Omental fat pad (tissue), 4 donors: ENCODE measurements at places on chromosomes 3 and 15.

DNA sequence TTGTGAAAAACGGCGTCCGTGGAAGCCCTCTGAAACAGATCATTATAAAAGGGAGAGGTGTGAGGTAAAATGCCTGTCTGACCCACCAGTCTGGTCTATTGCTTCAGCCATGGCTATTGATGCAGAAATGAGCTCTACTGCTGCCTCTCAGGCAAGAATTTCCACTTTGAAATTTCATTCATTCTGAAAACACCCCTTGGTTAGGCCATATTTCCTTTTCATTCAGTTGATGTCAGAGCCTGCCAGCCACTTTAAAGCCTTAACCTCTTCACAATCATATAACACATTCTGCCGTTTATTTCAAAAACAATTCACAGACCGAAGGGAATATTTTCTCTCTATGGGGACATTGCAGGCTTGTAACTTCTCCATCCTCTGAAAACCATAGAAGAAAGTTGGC, 71.9 kb downstream of the FOXB1 start:
- no peak for DNase-seq

DNA sequence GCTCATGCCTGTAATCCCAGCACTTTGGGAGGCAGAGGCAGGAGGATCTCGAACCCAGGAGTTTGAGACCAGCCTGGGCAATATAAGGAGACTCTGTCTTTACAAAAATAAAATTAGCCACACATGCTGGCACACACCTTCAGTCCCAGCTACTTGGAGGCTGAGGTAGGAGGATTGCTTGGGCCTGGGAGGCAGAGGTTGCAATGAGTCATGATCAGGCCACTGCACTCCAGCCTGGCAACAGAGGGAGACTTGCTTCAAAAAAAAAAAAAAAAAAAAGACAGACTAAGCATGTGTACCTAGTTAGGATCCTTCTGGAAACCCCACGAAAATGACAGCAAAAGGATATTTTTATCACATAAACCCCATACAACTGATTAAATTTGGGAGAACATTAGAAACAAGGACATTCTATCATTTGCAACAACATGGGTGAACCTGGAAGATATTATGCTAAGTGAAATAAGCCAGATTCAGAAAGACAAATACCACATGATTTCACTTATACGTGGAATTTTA, 44.9 kb downstream of the METTL6 start:
- DNase-seq: no peak

DNA sequence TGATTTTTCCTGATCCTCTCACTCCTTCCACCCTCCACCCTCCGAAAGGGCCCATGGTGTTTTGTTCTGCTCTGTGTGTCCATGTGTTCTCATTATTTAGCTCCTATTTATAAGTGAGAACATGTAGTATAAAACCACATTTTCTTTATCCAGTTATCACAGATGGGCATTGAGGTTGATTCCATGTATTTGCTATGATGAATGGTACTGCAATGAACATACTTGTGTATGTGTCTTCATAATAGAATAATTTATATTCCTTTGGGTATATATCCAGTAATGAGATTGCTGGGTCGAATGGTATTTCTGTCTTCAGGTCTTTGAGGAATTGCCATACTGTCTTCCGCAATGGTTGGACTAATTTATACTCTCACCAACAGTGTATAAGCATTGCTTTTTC, 126.0 kb downstream of the IMPG2 start:
- no peak for DNase-seq

GRCh38 chr3:62094461-62094860, 278.9 kb downstream of the FEZF2 start:
- DNase-seq: no peak

DNA sequence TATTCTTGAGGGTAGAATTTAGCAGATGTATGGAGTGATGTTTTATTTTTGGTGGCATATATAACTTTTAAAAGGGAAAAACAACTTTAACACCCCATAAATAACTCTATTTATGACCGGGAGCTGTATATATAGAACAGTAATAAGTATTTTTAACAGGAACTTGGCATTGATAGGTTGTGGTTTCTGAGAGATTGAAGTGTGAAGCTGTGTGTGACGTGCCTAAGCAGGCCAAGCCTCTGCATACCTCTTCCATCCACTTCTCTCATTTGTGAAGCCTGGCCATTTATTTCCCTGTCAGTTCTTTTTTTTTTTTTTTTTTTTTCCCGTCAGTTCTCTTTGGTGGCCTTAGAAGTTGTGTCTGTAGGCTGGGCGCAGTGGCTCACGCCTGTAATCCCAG, 23.0 kb downstream of the RBM5 start:
- no peak for DNase-seq

- peak; percentile 62 for DNase-seq
These were observed at the start of gene ARL8B for GRCh38 chr3:5122030-5122740. Gene ARL8B (plus strand): TSS chr3:5122292. CDS start chr3:5122466, 174 bp downstream.

DNA sequence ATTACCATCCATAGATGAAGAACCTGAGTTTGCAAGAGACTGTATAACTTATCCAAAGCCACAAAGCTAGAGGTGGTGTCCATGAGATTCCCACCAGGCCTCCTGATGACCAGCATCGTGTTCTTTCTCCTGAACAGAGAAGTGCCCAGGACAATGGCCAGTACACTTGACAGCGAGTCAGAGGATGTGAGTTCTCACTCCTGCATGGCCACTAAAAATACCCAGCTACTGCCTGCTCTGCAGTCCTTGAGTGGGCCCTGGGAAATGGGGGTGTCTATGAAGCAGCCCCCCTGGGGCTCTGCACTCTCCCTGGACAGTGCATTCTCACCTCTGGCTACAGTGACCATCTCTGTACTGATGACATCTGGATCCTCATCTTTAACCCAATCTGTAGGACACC, 201.2 kb downstream of the RPLP1 start:
- no peak for DNase-seq

GRCh38 chr3:147937891-147938290, 528.7 kb downstream of the ZIC1 start:
- DNase-seq: no peak

DNA sequence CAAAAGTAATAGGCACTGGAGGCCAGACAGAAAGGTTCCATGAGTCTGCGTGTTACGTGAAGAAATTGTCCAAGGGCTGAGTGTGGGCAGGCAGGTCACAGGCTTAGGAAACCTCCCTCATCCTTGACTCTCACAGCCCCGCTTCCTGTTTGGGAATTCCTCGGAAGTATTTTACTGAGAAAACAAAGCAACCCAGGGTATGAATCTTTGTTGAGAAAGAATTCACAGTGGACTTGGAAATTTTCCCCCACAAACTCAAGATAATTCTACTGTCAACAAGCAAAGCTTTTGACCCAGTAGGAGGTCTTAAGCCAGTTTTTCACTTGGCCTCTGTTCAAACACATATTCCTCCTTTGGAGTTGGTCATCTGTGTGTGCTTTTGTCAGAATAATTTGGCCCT, 377.1 kb upstream of the TPM1 start:
- DNase-seq: no peak

GRCh38 chr15:71052356-71052755, 62.9 kb upstream of the THSD4 start:
- DNase-seq: no peak
